ENCODE measurements at places on chromosomes 3 and 15.

DNA sequence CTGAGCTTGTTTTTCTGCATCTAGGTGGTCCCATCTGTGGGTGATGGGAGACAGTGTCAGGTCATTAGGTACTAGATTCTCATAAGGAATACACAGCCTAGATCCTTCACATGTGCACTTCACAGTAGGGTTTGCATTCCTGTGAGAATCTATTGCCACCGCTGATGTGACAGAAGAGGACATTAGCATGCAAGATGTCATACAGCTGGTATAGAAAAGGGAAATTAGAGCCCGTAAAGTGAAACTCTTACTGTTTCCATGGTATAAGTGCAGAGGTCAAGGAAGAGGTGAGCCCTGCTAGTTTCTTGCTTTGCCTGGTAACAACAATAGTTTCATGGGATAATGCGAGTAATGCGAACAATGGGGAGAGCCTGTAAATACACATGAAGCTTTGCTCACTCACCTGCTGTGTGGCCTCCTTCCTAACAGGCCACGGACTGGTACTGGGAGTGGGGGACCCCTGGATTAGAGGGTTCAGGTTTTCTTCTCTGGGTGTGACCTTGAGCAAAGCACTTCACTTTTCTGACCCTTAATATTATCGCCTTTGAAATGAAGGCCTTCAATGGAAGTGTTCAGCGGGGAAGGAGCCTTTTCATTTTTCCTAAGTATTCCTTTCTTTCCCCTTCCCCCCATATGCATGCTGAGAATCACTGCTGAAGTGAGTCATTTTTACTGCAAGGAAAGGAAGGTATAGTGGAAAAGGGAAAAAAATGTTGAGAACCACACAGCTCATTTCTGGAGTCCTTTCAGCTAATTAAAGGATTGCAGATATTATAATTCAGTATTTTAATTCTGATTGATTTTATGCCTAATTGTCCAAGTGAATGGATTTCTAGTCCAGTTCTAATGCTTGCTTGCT is 286.4 kb downstream of the UBE2E2 start:
- DNase-seq: peak; percentile 50

- DNase-seq: peak; percentile 89
Observed at GRCh38 chr15:45641374-45641781, 6.5 kb downstream of the SQOR start.

DNA sequence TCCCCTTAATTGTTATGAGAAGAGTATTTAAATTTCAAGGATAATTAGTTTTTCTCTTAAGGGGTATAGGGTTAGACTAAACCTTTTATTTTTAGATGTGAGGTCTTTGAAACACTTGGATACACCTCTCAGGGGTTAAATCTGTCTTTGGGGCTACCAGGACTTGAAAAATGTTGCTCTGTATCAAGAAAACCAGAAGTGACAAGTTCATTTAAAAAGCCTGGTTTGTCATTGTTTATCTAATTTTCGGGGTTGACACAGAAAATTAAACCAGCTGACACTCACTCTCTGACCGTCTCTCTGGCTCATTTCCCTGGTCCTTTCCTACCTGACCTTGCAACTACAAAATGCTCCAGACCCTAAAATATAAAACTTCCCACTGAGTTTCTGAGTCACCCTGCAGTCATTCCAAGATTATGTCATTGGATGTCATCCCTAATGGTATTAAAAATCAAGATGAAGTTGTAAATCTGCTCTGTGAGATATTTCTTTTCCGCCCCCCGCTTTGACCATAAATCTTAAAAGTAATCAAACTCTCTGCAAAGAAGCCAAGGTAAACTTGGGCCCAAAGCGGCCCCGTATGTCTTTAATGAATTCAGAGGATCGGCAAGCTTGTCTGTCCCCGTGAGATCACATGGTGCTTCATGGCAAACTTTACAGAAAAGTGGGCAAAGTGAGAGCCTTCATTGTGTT is 32.9 kb upstream of the SKOR1 start:
- peak; percentile 30 for DNase-seq

- no peak for DNase-seq
Observed at GRCh38 chr3:156425651-156426050, 129.3 kb downstream of the SSR3 start.

DNA sequence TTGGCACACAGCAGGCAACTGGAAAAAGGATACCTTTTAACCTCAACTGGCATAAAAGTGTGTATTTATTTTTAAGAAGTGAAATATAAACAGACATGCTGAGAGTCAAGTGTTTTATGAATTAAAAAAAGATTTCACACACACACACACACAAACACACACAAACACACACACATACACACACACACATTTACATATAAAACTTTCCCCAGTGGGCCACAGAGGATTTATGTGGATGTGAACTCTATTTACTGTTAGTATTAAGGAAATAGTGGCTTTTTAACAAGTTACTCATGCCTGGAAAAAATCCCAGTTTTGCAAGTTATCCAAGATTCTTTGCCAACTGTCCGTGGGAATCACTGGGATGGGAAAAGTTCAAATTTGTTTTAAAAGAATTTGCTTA is 725.9 kb upstream of the NR2F2 start:
- peak; percentile 93 for DNase-seq

DNA sequence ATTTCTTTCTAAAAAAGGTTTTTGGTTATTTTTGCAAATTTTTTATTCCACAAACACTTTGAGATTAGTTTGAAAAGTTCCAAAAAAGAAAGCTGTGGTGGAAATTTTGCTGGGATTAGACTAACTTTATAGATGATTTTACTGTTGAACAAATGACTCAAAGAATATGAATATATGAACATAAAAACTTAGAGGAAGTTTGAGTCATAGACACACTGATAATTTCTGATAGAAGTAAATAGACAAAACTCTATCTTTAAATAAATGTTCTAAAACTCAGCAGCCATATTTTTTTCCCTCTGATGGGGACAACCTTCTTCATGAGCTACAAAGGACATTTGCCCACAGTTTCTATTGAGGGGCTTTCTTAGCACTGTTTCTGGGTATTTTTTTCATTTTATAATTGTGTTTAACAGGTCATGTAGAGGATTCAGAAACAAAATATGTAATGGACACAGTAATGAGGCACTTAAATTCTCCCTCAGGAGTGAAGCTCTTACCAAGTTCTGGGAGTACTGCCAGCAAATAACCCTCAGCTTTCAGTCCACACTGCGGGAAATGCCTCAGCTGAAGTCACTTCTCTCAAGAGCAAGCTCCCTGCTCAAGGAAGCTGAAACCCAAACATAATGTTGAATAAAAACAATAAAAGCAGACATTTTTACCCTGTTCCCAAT is 157.6 kb downstream of the NFKBIZ start:
- peak; percentile 97 for DNase-seq

DNA sequence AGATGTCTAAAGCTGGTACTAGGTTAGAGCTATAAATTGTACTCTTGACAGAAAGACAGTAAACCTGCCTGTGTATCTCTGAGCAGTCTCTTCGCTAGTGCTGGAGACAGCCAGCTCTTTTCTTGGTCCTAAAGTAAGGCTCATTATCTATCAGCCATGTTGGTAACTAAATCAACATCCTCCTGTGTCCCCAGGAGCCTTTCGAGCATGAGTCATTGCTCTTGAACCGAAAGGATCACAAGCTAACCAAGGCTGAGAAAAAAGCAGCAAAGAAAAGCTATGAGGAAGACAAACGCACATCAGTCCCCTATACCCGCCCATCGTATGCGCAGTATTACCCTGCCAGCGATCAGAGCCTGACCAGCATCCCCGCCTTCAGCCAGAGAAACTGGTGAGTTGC is 25.0 kb upstream of the TEX264 start:
- no peak for DNase-seq

All from fibroblast of upper back skin (primary cell).